ENCODE measurements at places on chromosomes 4 and X. TPM values are rescaled to one million over a fixed set of nuclear protein-coding genes. Genes with fewer than 3 reads are reported as not detected.

DNA sequence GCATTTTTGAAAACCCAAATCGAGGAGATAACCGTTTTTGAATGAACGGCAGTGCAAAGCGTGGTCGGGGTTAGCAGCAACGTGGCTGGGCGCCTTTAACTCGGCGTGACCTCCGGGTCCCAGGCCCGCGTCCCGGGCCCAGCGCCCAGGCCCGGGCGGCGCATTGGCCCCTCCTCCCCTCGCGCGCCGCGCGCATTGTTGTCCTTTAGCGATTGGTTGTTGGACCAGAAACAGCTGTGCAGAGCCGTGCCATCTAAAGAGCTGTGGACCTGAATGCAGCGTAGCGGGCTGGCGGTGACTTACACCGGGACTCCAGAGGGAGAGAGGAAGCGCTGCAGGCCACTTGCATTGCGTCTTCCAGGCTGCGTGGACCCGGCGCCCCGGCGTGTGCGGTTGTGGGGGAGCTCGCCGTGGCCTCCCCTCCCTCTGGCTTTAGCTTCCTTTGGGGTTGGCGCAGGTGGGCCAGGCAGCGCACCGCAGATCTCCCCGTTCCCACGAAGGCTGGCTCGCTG, at the start of gene STOX2:
TSS of gene STOX2 (plus strand) at position 227 of the 512 bp plus-strand sequence. CDS start 1,484 bp downstream, outside the sequence.
- peaks cover 9% of the 10 kb centered on the region for H3K4me1 ChIP-seq
- peak within 1 kb of the TSS; percentile 74 for H3K4me3 ChIP-seq
- H3K27ac ChIP-seq = no peak within 1 kb of the TSS
- H3K36me3 ChIP-seq = no peaks in the 10 kb centered on the region

Gene RAB40AL
- total RNA-seq = 1.3 TPM

GRCh38 chr4:34202154-34202553, 2042.2 kb downstream of the ARAP2 start:
- no peaks in the 10 kb centered on the region for H3K36me3 ChIP-seq
- no peaks in the 10 kb centered on the region for H3K27me3 ChIP-seq

Gene SUPT20HL2
- total RNA-seq = not detected

Gene CENPVL2
- not detected for total RNA-seq

Measured in osteocyte (in vitro differentiated cells).